Muscle of back (tissue), 13 donors: ENCODE measurements at places on chromosomes 3 and 15. TPM values are rescaled to one million over a fixed set of nuclear protein-coding genes. Genes with fewer than 3 reads are reported as not detected.
A peak's percentile ranks its signal among the peaks of the same experiment; 100 is the strongest.

GRCh38 chr15:40245666-40246450 is 7.0 kb downstream of the PAK6 start:
- no peak for DNase-seq

- DNase-seq: peak; percentile 55
These were observed 79.7 kb downstream of the TMEM266 start for GRCh38 chr15:76139368-76140073.

GRCh38 chr3:140258222-140258724 is 323.3 kb downstream of the CLSTN2 start:
- DNase-seq: no peak

The P2RY1 gene
- polyA plus RNA-seq: 3.2 TPM

The CYP19A1 gene
- 0.42 TPM for polyA plus RNA-seq

The PLIN1 gene
- 0.30 TPM for polyA plus RNA-seq

The TUSC7 gene
- polyA plus RNA-seq: not detected

The IGF2BP2 gene
- 38.4 TPM for polyA plus RNA-seq
